ENCODE measurements at places on chromosomes 2 and 18.

DNA sequence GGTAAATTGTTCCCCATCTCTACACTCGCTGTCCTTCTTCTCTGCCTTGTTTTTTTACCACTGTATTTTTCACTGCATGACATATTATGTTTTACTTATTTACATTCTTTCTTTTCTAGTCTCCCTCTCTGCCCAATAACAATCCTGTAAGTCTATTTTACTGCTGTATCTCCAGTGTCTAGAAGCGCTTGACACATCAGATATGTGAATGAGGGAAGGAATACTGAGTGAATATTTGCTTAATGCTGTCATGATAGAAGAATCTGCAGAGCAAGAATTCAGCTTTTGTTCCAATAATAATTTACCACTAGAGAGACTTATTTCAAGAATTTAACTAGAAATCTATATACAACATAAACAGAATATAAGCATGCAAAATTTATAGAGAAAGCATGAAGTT is 99.5 kb downstream of the GALNT13 start:
- DNase-seq: no peak

GRCh38 chr2:145538661-145539350 is 1018.9 kb upstream of the ZEB2 start:
- DNase-seq: no peak

- DNase-seq: no peak
Observed at GRCh38 chr18:12079491-12080237, 14.0 kb upstream of the ANKRD62 start.

DNA sequence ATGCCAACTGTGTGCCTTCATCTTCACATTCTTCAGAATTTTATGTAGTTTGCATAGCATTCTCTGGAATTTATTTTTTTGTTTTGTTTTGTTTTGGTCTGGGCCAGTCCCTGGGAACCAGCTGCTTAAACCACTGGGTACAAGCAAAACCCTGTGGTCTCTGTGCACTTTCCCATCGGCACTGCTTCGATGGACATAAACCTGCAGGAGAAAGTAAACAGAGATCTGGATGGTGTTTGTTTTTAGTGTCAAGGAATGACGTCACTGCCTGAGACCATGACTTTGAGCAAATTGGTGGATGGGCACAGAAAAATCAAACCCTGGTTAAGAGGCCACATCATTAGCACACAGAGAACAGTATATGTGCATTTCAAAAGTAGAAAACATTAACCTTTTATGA is 64.7 kb upstream of the RASGRP3 start:
- no peak for DNase-seq

GRCh38 chr2:12119841-12120240 is 373.4 kb downstream of the LPIN1 start:
- DNase-seq: no peak

- no peak for DNase-seq
Observed at GRCh38 chr18:46266473-46266872, 162.3 kb downstream of the HAUS1 start.

GRCh38 chr18:3594760-3595368 is 144.9 kb downstream of the TGIF1 start:
- DNase-seq: no peak

DNA sequence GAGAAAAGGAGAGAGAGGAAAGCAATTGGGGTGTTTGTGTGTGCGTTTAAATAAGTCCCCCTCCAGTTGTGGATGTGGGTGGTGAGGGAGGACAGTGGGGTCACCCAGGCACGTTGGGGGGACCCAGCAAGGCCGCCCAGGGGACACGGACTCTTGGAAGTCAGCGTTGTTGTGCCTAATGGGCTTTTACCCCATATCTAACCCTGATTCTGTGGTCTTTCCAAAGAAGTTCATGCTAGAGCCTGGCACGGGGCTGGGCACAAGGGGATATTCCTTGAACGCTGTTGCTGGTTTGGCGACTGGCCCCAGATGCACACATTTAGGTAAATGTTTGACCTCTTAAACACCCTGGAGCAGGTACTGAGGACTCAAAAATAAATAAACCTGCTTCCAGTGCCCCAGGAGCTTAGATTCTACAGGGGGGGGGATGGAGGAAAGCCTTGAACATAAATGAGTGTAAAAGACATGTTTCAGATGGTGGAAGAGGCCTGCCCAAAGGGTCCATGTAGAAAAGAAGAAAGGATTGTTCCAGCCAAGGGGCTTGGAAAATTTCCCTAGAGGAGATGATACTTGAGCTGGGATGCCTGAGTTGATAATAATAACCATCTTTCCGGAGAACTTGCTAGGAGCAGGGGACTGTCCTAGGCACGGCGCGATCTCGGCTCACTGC is 97.7 kb upstream of the SIX3 start:
- DNase-seq: no peak

DNA sequence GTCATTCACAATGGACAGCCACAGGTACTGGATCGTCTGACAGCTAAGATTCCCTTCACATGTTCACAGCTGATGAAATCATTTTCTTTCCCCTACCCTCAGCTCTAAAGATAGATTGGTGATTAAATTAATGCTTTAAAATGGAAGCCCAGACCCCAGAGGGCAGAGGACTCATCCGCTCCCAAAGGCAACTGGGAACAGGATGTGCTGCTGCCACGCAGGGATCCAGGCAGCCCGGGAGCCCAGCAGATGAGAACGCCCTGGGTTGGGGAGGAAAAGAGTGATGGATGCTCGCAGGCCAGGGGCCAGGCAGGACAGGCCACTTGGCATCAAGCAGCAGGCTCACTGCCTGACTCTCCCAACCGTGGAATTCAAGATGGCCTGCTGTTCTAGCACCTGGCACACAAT is 41.3 kb downstream of the HDHD2 start:
- DNase-seq: no peak

- DNase-seq: no peak
Observed at GRCh38 chr2:127397568-127398238, 9.9 kb upstream of the MAP3K2 start.

- no peak for DNase-seq
Observed at GRCh38 chr2:37659723-37660122, 11.7 kb downstream of the CDC42EP3 start.

Measured in tibial artery (tissue), 4 donors.